ENCODE measurements at places on chromosomes 2 and 18.

GRCh38 chr2:163345795-163346573 lies 389.8 kb downstream of the FIGN start:
- H3K4me1 ChIP-seq, result peaks cover 10% of the 10 kb centered on the region
- no peak overlapping the region for H3K27ac ChIP-seq
- no peak overlapping the region for H3K4me3 ChIP-seq
- H3K27me3 ChIP-seq, result no peaks in the 10 kb centered on the region
- no peaks in the 10 kb centered on the region for H3K36me3 ChIP-seq
- no peak for DNase-seq

- H3K4me1 ChIP-seq, result no peaks in the 10 kb centered on the region
- no peak overlapping the region for H3K27ac ChIP-seq
- no peak for DNase-seq
- H3K27me3 ChIP-seq, result no peaks in the 10 kb centered on the region
- no peaks in the 10 kb centered on the region for H3K36me3 ChIP-seq
These were observed 11.6 kb upstream of the RPRD1A start for GRCh38 chr18:36078751-36079529.

DNA sequence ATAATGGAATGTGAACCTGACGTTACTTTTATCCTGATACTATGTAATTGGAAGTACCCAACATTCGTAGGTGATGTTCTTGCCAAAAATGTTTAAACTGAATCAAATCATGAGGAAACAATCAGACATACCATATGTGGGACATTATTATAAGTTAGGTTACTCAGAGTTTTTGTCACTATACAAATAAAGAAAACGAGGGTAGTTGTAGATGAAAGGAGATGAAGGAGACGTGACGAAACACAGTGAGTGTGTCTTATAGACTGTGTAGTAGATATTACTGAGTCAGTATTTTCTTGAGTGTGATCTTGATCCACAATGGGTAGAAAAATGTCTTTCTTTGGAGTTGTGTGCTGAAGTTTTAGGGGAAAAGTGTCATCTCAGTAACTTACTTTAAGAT lies 176.8 kb downstream of the ZNF407 start:
- H3K4me1 ChIP-seq, result no peaks in the 10 kb centered on the region
- no peak for DNase-seq
- H3K27me3 ChIP-seq, result no peaks in the 10 kb centered on the region
- no peaks in the 10 kb centered on the region for H3K36me3 ChIP-seq

DNA sequence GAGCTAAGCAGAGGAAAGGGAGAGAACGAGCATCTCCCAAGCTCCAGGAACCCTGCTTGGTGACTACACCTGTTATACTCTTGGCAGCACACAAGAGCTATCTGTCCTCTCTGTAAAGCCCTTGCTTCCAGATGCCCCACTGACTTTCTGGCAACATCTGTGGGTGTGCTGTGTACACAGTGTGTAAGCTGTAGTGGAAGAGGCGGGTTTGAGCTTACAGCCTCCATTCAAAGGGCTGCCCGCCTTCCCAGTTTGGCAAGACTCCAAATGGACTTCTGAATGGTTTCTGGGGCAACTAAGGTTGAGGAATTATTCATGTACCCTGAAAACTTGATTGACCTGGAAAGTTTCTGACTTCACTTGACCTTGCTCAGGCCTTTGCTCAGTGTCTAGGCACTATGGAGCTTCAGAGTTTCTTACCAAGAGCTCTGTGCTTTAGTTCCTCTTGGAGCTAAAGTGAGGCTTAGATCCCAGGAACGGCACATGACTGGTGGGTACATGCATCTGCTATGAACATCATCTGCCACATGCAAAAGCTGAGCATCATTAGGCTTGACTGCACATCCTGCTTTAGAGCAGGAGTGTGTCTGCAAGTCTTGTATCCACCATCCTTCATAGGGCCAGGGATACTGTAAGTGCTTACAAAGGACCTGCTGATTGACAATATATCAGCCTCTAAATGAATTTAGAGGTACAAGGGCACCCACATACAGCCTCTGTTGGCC lies 290.9 kb upstream of the SIX2 start:
- H3K4me1 ChIP-seq, result peaks cover 7% of the 10 kb centered on the region
- H3K4me3 ChIP-seq, result no peak overlapping the region
- H3K27ac ChIP-seq, result no peak overlapping the region
- no peaks in the 10 kb centered on the region for H3K27me3 ChIP-seq
- no peaks in the 10 kb centered on the region for H3K36me3 ChIP-seq

DNA sequence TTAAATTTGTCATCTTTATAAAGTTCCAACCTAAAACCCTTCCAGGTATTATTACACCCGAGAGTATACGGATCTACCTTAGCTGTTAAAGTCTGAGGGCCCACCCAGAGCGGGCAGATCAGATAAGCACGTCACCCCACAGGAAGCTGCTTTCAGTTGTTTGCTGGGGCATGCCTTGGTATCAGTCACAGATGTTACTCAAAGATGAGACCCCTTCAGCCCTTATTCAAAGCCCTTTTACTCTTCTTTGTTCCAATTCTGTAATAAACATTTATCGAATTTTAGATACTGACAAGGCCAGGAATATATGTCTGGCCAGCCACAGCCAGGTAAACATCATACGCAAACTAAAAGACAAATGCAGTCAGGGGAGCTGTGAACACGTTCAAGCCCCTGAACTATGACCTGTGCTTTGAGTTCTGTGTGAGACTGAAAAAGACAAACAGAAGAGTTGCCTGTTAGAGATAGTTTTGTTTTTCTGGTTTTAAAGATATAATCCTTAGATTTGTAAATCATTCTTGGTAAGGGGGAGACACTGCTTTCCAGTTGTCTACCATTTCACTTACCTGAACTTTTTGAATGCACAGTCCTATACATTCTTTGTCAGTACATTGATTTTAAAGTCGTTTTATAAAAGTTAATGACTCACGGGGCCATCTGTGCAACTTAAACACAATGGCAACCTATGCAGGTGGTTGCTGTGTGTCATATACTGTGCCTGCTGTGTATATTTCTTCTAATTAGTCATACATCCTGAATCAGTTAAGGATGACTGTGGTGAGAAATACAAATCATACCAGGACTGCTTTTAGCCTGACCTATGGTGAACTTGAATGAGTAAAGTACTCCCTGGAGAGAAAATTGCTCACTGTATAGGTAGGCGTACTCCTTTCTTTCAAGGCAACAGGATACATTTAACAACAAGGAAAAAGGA lies 100.5 kb upstream of the ITPRID2 start:
- H3K4me3 ChIP-seq, result no peak overlapping the region
- H3K27me3 ChIP-seq, result no peaks in the 10 kb centered on the region
- no peak for DNase-seq
- no peaks in the 10 kb centered on the region for H3K36me3 ChIP-seq

DNA sequence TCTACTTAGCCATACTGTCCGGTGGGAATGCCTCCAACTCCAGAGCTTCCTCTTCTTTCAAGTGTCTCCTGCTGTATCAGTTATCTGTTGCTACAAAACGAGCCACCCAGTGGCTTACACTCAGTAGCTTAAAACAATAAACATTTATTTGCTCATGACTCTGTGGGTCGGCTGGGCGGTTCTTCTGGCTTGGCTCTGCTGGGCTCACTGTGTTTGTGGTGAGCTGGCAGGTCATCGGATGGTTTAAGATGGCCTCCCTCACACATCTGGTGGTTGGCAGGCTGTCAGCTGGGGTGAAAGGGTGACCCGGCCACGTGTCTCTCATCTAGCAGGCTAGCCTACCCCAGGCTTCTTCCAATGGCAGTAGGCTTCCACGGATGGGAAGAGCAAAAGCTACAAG lies 122.4 kb upstream of the SLC1A4 start:
- H3K27me3 ChIP-seq, result no peaks in the 10 kb centered on the region
- H3K36me3 ChIP-seq, result no peaks in the 10 kb centered on the region
- H3K4me1 ChIP-seq, result peaks cover 14% of the 10 kb centered on the region

GRCh38 chr2:84940088-84940470 lies 30.9 kb upstream of the KCMF1 start:
- peak overlapping the region; percentile 19 for H3K27ac ChIP-seq
- DNase-seq, result no peak
- no peak overlapping the region for H3K4me3 ChIP-seq
- peaks cover 9% of the 10 kb centered on the region for H3K4me1 ChIP-seq

- H3K4me1 ChIP-seq, result no peaks in the 10 kb centered on the region
- H3K36me3 ChIP-seq, result no peaks in the 10 kb centered on the region
- H3K27ac ChIP-seq, result no peak overlapping the region
- H3K27me3 ChIP-seq, result no peaks in the 10 kb centered on the region
- no peak for DNase-seq
These were observed 128.2 kb upstream of the DNAJC10 start for GRCh38 chr2:182587831-182588230.

- no peaks in the 10 kb centered on the region for H3K27me3 ChIP-seq
- peak; percentile 73 for DNase-seq
- H3K36me3 ChIP-seq, result no peaks in the 10 kb centered on the region
- H3K4me3 ChIP-seq, result no peak overlapping the region
These were observed 187.2 kb upstream of the FANCL start for GRCh38 chr2:58428096-58429013.

DNA sequence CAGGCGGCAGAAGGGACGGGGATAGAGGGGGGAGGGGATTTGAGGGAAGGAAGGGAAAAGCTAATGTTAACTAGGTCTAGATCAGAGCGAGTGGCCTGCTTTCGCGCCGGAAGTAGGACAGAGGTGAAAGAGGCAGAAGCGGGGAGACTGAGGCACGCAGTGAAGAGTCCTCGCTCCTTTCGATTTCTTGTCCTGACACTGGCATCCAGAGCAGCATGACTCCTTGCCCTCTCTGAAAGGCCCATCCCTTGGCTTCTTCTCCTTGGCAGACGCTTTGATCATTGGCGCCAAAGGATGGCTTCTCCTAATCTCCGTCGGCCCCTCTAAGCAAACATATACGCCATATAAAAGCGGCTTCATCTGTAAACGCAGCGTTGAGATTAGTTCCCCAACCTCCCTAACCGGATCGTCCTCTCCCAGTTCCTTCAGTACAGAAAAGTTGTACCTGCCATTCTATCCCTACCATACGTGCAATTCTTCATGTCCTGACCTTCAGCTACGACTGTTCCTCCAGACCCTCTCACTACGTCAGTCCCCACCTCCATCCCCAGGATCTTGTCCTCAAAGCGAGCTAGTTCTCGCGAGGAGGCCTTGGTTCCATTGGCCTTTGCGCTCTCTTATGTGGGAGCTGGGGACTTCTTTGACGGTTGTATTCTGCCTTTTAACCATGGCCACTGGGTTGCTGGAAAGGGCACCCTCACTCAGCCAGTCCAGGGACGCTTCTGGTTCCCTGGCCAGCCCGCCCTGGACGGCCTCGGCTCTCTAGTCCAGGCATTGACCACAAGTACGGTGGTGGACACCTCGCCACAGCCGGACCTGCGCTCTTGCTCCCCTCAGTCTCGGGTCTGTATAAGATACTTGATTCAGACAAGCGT lies 857 bp upstream of the NEUROD1 start:
- H3K27me3 ChIP-seq, result peaks cover 23% of the 10 kb centered on the region
- no peaks in the 10 kb centered on the region for H3K36me3 ChIP-seq
- no peak overlapping the region for H3K27ac ChIP-seq
- H3K4me1 ChIP-seq, result peaks cover 23% of the 10 kb centered on the region
- peak; percentile 48 for DNase-seq

- peaks cover 24% of the 10 kb centered on the region for H3K4me1 ChIP-seq
- H3K36me3 ChIP-seq, result no peaks in the 10 kb centered on the region
- DNase-seq, result no peak
- H3K27ac ChIP-seq, result no peak overlapping the region
- H3K4me3 ChIP-seq, result no peak overlapping the region
These were observed 1.8 kb downstream of the SEC11C start for GRCh38 chr18:59141294-59142068.

GRCh38 chr2:112153501-112153900 lies 15.3 kb downstream of the FBLN7 start:
- no peak overlapping the region for H3K4me3 ChIP-seq
- no peak for DNase-seq
- H3K27me3 ChIP-seq, result no peaks in the 10 kb centered on the region
- peaks cover 4% of the 10 kb centered on the region for H3K4me1 ChIP-seq
- no peak overlapping the region for H3K27ac ChIP-seq
- H3K36me3 ChIP-seq, result no peaks in the 10 kb centered on the region

DNA sequence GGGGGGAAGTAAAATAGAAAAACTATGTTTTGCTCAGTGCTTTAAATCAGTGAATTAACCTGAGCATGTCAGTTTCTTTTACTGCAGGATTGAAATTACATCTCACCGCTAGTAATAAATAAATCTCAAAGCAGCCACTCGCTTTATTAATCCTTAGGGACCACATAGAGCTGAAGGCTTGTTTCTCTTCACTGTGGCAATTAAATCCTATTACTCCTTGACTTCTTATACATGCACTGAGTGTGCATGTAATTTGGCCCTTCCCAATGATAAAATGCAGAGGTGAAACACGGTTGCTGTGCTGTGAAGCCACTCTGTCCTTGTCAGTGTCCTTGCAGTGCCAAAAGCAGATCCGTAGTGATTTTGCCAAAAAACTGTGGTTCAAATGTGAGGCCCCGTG lies 77.1 kb upstream of the RBM44 start:
- no peak overlapping the region for H3K27ac ChIP-seq
- H3K4me3 ChIP-seq, result no peak overlapping the region
- DNase-seq, result no peak
- peaks cover 9% of the 10 kb centered on the region for H3K36me3 ChIP-seq
- peaks cover 16% of the 10 kb centered on the region for H3K4me1 ChIP-seq

GRCh38 chr2:223180463-223180862 lies 128.5 kb downstream of the KCNE4 start:
- no peak for DNase-seq
- H3K4me3 ChIP-seq, result no peak overlapping the region
- H3K27me3 ChIP-seq, result no peaks in the 10 kb centered on the region
- no peak overlapping the region for H3K27ac ChIP-seq
- no peaks in the 10 kb centered on the region for H3K4me1 ChIP-seq
- H3K36me3 ChIP-seq, result no peaks in the 10 kb centered on the region

DNA sequence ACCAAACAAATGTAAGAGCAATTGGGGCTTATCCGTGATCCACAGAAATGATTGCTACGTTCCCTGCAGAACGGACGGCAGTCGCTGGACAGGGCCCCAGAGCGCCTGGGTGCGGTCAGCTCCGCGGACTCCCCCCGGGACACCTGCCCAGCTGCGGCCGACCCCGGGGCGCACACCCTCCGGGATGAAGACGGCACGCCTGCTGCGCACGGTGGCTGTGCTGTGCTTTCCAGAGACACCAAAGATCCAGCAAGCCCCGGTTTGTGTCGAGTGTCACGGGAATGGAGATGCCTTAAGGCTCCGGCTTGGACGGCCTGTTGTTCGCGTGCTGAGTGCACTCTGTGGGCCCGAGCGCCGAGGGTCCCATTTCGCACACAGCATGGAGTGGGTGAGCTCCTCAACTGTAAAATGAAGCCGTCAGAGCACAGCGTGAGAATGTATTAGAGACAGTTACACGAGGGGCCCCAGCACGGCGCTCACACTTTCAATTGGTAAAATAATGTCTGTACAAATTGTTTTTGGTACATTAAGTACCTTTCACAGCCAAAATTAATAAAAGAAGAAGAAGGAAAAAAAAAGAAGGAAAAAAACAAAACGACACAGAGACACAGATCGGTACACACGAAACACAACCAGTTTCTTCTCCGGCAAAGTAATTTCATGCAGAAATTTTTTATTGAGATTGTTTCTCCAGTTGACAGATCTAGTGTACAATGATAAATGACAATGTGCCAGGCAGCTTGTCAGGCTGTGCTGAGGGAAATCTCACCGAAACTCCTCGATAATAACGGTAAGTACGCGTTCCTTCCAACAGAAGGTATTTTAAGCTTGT lies 615.8 kb upstream of the SALL3 start:
- H3K4me3 ChIP-seq, result no peak overlapping the region
- H3K27me3 ChIP-seq, result no peaks in the 10 kb centered on the region
- no peaks in the 10 kb centered on the region for H3K36me3 ChIP-seq
